ENCODE measurements at places on chromosomes 3 and 15. TPM values are rescaled to one million over a fixed set of nuclear protein-coding genes. Genes with fewer than 3 reads are reported as not detected.
A peak's percentile ranks its signal among the peaks of the same experiment; 100 is the strongest.

The CDHR4 gene
- 0.32 TPM for total RNA-seq

The IL17RC gene
- 0.25 TPM for total RNA-seq

The ZNF662 gene
- 0.34 TPM for total RNA-seq

The RLBP1 gene
- not detected for total RNA-seq

The ROBO2 gene
- total RNA-seq: not detected

The FMN1 gene
- total RNA-seq: 1.2 TPM

DNA sequence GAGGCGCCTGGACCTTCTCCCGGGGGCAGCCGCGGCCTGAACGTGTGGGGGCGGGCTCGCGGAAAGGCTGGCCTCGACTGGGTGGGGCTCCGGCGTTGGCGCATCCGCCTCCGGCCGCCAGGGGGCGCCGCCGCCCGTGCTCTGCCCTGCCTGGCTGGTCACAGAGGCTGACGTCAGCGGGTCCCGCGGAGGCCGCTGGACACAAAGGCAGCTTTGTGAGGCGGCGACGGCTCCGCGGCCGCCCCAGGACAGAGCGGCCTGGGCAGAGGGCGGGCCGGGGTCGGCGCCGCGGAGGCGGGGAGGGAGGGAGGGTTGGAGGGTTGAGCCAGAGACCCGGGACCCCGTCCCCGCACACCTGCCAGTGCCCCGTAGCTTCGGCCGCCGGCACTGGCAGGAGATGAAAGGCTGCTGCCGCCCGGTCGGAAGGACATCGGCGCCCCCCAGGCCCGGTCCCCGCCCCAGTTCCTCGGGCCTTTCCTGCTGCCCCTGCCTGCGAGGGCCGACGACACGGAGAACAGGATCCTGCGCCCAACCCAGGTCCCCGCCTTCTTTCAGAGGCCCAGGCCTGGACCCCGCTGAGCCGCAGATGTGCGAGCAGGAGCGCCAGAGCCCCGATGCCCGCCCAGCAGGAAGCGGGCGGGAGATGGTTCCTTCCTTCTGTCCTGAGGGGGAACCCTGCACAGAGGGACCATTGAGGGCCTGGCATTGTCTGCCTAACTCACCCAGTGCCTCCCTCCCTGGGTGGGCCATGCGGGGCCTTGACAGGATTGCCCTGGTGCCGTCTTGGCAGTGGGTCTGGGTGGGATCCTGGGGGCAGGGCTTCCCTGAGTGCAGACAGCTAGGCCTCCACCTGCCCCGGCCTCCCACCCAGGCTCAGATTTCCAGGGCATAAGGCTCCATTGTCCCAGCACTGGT lies 8.7 kb upstream of the SEMA3B start:
- peaks cover 28% of the 10 kb centered on the region for H3K36me3 ChIP-seq
- peaks cover 5% of the 10 kb centered on the region for H3K27me3 ChIP-seq
- DNase-seq: peak; percentile 90
- H3K4me1 ChIP-seq: peaks cover 17% of the 10 kb centered on the region
- H3K4me3 ChIP-seq: no peak overlapping the region
- H3K27ac ChIP-seq: peak overlapping the region; percentile 44

- no peaks in the 10 kb centered on the region for H3K36me3 ChIP-seq
- no peak for DNase-seq
- H3K4me3 ChIP-seq: no peak overlapping the region
- H3K27me3 ChIP-seq: no peaks in the 10 kb centered on the region
- peaks cover 10% of the 10 kb centered on the region for H3K4me1 ChIP-seq
- no peak overlapping the region for H3K27ac ChIP-seq
Measured at GRCh38 chr15:57030011-57030410, 111.6 kb downstream of the TCF12 start.

GRCh38 chr15:78450285-78450858 lies 12.4 kb downstream of the IREB2 start:
- no peak overlapping the region for H3K4me3 ChIP-seq
- peaks cover 33% of the 10 kb centered on the region for H3K4me1 ChIP-seq
- no peaks in the 10 kb centered on the region for H3K27me3 ChIP-seq

GRCh38 chr3:147215660-147216059 lies 190.7 kb downstream of the ZIC4 start:
- H3K4me3 ChIP-seq: no peak overlapping the region
- DNase-seq: no peak
- no peaks in the 10 kb centered on the region for H3K27me3 ChIP-seq
- H3K36me3 ChIP-seq: no peaks in the 10 kb centered on the region
- H3K27ac ChIP-seq: no peak overlapping the region

DNA sequence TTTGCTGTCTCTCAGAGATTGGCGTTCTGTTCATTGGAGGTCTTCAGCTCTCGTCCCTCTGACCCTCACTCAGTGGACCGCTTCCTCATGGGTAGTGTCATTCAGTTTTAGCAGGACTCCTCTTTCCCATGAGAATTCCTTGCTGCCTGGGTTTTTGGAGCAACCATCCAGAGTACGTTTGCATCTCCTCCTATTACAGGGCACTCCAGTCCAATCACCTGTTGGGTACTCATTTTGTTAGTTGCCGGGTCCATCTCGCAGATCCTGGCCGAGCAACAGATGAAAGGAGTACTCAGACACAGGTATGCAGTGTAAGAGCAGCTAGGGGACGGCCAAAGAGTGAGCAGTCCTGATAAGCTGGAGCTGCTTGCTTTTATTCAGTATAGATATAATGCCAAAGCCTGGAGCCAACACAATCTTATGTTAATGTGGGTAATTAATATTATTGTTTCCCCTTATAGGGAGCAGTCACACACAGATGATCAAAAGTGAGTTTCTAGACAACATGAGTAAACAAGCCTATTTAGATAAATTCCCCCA lies 49.6 kb downstream of the ISG20 start:
- H3K36me3 ChIP-seq: no peaks in the 10 kb centered on the region
- H3K4me3 ChIP-seq: no peak overlapping the region
- H3K4me1 ChIP-seq: peaks cover 8% of the 10 kb centered on the region
- DNase-seq: no peak
- H3K27ac ChIP-seq: no peak overlapping the region
- H3K27me3 ChIP-seq: peaks cover 3% of the 10 kb centered on the region

GRCh38 chr15:70013656-70014313 lies 83.9 kb downstream of the TLE3 start:
- peaks cover 73% of the 10 kb centered on the region for H3K4me1 ChIP-seq
- no peak for DNase-seq
- H3K4me3 ChIP-seq: no peak overlapping the region
- H3K36me3 ChIP-seq: no peaks in the 10 kb centered on the region
- H3K27me3 ChIP-seq: no peaks in the 10 kb centered on the region
- peak overlapping the region; percentile 81 for H3K27ac ChIP-seq

DNA sequence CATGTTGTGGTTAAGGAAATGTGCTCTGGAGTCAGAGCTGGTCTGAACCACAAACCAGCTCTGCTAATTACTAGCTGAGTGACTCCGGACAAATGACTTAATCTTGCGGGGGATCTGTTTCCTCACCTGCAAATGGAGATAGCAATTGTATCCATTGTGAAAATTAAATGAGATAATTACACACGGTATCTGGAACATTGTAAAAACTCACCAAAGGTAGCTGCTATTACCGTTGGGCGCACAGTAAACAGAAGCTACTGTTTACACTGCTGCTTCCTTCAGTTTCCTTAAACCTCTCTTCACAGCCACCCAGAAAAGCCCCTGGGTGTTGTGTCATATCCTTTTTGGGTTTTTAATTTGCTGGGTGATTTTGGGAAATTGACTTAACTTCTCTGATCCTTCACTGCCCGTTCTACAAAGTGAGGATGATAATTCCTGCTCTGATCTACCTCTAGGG lies 107.8 kb downstream of the MEGF11 start:
- DNase-seq: no peak
- H3K4me3 ChIP-seq: no peak overlapping the region
- H3K4me1 ChIP-seq: no peaks in the 10 kb centered on the region
- H3K27me3 ChIP-seq: no peaks in the 10 kb centered on the region

DNA sequence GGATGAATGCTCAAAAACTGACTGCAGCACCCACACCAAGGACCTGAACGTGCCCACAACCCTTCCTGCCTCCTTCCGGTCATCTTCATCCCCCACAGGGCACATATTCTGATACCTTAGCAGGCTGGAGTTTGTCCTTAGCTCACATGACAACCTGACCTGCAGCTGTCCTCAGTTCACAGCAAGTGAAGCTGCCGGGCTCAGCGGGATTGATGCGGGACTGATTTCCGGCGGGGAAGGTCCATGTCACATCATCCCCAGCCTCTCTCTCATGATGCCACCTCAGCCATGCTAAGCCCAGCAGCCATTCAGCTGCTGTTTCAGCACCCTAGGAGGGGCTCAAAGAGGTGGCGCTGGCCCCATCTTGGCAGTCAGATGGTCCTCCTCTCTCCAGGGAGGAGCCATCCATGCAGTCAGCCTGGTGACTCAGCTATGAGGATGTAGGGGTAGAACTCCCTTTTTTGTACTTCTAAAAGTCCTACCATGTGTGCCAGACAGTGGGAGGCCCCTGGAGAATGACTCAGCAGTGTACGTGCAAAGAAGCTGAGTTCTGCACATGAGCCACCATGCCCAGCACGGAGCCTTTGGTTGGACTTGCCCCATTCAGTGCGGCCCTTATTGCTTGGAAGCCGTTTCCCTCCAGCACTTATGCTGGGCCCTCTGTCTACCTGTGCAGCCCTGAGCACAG lies 9.5 kb downstream of the CA12 start:
- no peak overlapping the region for H3K4me3 ChIP-seq
- H3K36me3 ChIP-seq: no peaks in the 10 kb centered on the region
- H3K27me3 ChIP-seq: no peaks in the 10 kb centered on the region
- H3K27ac ChIP-seq: no peak overlapping the region
- DNase-seq: no peak

DNA sequence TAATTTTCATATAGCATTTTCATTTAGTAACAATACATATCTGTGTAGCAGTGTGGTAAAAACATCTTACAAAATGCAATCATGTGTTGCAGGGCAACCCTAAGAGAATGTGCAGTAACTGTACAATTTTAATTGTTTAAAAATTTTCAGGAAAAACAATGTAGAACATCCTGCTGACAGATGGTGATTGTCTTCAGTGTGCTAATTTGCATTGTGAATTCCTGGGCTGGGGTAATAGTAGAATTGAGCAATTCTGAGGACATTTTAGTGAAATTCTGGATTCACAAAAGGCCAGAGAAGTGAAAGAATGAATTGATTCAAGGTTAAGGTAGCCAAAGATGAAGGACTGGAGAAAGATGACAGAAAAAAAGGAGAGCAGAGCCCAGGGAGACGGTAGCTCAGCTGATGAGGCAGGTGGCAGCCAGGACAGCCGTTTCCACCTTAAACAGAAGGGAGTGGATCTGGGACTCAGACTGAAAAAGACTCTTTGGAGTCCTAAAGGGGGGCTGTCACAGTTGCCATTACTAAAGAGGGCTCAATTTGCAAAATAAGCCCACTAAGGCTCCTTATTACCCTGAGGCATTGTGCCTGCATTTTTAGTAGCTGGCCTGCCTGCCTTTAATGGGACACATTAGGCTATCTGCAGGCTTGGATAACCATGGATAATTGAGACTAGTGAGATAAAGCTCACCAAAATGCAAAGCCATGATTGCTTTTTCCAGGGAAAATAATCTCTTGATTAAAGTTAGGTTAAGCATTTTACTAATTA lies 8.6 kb downstream of the MAP3K13 start:
- H3K27ac ChIP-seq: no peak overlapping the region
- H3K4me3 ChIP-seq: no peak overlapping the region
- DNase-seq: no peak
- H3K4me1 ChIP-seq: no peaks in the 10 kb centered on the region
- H3K27me3 ChIP-seq: peaks cover 4% of the 10 kb centered on the region

DNA sequence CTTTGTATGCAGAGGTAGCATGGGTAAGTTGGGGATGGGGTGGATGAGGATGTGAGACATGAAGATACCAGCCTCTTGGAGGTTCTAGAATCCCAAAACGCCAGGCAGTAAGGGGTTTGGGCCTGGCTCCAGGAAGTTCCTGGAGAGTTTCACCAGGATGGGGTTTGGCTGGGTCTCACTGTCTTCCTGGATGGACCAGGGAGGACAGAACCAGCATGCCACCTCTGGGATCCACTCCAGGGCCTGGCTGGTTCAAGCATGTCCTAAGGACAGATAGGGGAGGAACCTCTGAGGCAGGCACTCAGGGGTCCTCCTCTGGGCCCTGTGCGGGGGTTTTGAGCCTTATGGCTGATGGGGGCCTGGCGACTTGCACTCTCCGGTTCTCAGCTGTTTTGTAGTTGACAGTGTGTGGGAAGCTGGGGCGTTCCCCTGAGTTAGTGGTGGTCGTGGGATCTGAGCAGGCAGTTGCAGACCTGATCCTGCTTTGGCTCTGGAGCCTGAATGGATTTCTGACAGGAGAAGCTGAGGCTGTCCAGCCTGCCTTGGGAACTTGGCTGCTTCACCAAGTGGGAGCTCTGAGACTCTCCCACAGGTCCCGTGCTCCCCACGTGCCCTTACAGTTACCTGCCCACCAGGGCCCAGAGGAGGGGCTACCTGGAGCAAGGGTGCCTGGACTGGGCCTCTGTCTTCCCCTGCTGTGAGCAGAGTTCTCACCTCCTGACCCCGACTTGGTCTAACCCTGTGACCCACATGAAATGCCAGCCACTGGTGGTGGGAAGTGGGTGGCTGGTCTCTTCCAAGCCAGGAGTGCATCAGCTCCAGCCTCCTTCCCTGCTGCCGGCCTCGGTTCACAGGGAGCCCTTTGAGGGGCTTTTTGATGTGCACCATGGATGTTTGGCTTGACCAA lies 128.4 kb downstream of the EEFSEC start:
- H3K36me3 ChIP-seq: peaks cover 6% of the 10 kb centered on the region
- no peaks in the 10 kb centered on the region for H3K4me1 ChIP-seq
- no peaks in the 10 kb centered on the region for H3K27me3 ChIP-seq
- H3K27ac ChIP-seq: no peak overlapping the region
- DNase-seq: no peak

All from B cell (primary cell).